NCI-H1417 (cell line): ENCODE measurements at places on chromosomes 2 and 18.

DNA sequence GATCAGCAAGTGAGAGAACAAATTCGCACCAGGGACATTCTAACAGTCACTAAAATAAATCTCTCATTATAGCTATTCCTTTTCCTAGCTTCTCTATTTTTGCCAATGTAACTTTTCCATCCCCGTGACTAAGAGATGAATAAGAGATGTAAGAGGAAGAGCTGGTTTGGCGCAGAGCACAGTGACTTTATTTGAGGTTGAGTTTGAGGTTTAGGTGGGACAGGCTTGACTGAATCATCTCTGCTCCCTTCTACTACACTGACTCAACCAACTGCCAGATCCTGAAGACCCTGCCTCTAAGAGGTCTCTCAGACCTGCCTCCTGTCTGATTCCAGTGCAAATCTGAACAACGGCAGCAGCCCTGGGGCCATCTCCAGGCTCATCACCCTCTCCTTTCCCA lies 28.0 kb downstream of the RFX8 start:
- DNase-seq: no peak

DNA sequence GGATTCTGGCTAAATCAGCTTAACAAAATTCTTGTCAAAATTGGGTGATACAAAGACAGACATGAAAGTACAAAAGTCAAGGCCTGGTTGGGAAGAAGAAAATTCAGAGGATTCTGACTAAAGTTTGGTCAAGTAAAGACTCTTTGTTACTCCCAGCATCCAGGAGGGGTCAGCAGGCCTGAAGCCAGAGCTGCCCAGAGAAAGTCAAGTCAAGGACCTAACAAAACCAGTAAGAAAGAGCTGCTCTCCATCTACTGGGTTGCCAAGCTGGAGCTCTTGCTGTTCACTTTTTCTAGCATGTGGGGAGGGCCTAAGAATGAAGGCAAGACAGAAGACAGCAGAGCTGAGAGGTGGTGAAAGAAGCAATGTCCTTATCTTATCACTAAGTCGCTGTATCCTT lies 143.3 kb downstream of the C1D start:
- DNase-seq: no peak

DNA sequence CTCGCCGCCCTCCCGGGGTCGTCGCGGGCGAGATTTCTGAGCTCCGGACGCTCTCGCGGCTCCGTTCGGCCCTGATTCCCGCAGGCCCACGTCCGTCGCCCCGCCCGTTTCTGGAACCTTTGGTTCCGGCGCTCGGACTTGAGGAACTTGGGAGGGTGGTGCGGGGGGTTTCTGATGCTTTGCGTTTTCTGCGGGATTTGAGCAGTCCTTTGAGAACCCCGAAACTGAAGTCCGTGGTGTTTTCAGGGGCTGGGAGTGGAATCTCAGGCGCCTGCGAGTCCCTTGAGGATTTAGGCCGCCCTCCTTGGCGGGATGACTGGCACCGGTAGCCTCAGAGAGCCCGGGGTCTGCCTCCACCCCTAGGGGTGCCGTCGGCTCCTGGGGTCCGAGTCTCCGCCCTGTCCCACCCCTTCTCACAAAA lies 336 bp downstream of the THNSL2 start:
- no peak for DNase-seq

DNA sequence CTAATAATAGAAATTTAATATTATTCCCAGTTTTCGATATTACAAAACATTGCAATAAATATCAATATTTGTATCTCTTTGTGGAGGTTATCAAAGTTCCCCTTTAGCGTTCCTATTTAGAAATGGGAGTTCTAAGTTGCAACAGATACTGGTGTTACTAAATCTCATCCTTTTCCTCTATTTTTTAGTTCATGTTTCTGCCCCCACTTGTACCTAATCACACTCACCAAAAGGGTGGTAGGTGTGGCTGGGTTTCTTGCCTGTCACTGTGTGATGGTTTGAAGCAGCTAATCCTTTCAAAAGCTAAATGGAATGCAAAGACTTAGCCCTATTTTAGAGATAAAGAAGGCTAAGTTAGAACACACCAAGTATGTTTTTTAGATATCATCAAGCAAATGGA lies 997.9 kb downstream of the TSN start:
- no peak for DNase-seq

GRCh38 chr2:60334610-60335009 lies 218.8 kb downstream of the BCL11A start:
- no peak for DNase-seq

GRCh38 chr2:118167026-118167425 lies 78.8 kb downstream of the INSIG2 start:
- DNase-seq: no peak

DNA sequence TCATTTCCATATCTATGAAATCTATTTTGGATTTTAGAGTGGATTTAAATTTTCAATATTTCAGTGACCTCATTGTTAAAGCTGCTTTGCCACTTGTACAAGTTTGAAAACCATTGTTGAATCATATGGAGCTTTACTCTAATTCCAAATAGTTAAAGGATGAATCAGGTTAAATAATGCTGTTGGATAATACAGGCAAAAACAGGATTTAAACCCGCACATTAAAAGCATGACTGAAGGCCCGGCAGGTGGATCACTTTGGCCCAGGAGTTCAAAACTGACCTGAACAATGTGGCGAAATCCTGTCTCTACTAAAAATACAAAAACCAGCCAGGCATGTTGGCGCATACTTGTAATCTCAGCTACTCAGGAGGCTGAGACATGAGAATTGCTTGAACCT lies 68.3 kb downstream of the RIF1 start:
- no peak for DNase-seq

DNA sequence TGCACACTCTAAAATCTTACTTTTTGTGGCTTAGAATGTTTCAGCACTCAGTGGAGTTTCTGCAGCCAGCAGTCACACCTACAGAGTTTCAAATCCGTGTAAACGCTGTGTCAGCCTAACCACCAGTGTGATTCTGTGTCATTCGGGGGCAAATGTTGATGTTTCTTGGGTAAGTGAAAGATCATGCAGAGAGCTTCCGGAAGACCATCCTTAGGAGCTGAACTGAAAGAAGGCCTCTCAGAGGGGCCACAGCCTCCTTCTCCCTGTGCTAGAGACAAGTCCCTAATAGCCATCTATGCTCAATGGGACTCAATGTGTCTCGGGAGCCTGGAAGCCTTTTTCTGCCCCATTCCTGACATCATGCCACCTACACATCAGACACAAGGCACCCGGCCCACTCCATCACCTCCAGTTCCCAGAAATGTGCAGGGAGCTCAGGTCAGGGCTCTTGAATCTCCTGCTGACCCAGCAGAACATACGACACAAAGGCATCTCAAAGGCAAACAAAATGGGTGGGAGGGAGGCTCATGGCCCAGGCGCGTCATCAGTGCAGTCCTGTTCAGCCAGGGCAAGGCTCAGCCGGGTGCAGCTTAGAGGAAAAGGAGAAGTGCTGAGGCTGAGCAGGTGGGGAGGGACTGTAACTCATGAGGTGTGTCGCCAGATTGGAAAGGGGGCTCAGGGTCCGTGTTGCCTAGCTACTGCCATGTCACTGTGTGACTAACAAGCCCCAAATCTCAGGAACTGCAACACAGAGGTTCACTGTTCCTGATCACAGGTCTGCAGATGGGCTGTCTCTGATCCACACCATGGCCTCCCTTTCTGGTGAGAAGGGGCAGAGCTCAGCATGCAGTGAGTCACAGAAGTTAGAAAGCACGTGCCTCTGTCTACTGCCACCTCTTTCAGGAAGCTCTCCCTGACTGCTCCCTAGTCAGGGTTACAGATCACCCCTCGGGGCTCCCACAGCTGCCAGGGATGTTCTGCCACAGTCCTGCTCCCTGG lies 82.0 kb downstream of the SMAD7 start:
- no peak for DNase-seq

DNA sequence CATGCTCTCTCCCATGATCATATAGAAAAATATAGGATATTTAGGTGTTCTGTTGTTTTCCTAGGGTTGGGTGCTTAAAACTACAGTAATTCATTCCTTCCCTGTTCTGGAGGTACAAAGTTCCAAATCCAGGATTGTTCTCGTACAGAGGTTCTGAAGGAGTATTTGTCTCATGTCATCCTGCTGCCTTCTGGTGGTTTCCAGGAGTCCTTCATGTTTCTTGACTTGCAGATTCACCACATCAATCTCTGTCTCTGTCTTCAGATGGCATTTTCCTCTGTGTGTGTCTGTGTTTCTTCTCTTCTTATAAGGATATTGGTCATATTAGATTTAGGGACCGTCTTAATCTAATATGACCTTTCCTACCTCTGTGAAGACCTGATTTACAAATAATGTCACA lies 397.9 kb downstream of the NYAP2 start:
- DNase-seq: no peak

DNA sequence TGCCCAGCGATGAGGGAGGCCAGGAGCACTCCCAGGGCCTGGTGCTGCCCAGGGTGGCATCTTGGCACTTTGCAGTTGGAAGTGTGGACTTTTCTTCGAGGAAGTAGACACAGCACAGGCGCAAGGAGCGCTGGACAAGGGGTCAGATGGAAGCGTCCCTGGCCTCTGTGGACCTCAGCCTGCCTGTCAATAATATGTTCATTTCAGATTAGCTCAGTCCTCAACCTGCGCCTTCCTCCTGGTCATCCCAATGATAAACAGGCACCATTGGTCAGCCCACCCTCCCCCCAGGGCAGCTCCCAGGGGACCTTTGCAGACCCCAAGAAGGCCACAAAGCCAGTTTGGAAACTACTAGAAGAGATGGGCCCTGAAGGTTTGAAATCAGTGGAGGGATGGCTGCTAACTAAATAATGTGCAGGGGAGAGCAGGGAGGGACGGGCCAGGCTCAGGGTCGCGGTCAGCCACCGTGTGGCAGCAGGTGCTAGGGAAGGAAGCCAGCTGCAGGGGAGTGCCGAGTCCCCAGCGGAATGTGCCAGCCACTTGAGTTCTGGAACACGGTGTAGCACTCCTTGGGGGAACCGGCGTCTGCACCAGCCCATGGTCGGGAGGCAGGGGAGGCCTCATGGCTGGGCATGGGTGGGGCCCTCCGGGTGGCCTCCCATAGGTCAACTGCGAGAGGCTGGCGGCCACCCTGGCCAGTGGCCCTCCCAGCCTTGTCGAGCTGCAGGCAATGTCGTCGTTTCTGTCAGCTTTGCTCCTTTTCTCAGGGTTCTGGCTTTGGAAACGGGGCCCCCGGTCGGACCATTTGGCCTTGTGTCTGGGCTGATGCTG lies 59.9 kb downstream of the ADI1 start:
- DNase-seq: no peak
